ENCODE measurements at places on chromosomes 7 and 10.

- no peak for DNase-seq
Measured at GRCh38 chr10:72611783-72612182, 14.1 kb downstream of the MICU1 start.

GRCh38 chr10:6699336-6699735, 119.3 kb upstream of the PRKCQ start:
- no peak for DNase-seq

DNA sequence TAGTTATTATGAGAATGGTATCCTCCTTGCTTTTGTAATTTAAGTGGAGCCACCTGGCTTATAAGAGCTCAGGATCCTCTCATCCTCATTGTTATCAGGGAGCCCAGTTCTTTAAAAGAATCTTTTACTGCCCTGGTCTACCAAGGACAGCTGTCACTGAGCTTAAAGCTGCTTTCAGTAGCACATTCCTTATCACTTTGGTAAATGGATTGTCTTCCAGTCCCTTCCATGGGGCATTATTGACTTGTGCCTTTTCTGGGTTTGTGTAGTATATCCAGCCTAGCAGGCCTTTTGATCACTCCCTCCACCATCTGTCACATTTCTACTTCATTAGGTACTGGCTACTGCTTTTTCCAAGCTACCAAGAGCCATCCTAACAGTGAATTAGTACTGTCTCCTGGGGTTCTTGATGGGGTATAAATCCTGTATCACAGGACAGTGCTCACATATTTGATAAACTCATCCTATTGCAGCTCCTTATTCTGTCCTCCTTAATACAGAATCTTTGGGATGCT, 208.9 kb downstream of the TMEM26 start:
- no peak for DNase-seq

GRCh38 chr10:8214587-8214986, 160.1 kb downstream of the GATA3 start:
- DNase-seq = no peak

GRCh38 chr10:98533746-98534445, 87.2 kb upstream of the HPS1 start:
- DNase-seq = no peak

GRCh38 chr10:6255548-6256061, 52.9 kb downstream of the PFKFB3 start:
- DNase-seq = no peak

DNA sequence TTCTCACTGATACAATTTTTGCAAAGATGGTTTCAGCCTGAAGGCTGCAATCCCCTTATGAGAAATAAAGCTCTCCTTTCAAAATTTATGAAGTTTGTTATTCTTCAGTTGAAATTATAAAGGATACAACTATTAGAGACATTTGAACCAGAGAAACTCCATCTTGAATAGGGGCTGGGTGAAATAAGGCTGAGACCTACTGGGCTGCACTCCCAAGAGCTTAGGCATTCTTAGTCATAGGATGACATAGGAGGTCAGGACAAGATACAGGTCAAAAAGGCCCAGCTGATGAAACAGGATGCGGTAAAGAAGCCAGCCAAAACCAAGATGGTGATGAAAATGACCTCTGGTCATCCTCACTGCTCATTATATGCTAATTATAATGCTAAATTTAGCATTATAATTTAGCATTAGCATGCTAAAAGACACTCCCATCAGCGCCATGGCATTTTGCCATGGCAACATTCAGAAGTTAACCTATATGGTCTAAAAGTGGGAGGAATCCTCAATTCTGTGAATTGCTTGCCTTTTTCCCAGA, 22.4 kb upstream of the IFIT1B start:
- no peak for DNase-seq

- DNase-seq = no peak
Measured at GRCh38 chr10:122267849-122268737, 3.0 kb upstream of the BTBD16 start.

- no peak for DNase-seq
Measured at GRCh38 chr7:36568452-36568849, 155.8 kb downstream of the AOAH start.

- DNase-seq = no peak
Measured at GRCh38 chr10:118003126-118003525, 43.6 kb downstream of the RAB11FIP2 start.

GRCh38 chr7:148182264-148182663, 408.3 kb upstream of the C7orf33 start:
- no peak for DNase-seq

DNA sequence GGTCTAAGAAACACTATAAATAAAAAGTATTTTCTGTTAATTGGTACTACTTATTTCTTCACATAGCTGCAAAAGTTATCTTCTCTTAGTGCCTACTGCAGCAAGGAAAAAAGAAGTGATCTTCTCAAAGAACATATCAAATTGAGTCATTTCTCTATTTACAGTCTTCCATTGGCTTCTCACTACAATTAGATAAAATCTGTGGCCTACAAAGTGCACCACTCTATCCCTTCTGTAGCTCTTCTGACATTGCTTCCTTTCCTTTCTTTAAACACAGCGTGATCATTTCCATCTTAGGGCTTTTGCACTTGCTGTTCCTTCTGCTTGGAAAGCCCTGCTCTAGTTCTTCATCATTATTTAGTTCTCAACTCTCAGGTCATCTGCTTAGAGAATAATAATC, 44.7 kb downstream of the MXI1 start:
- no peak for DNase-seq

GRCh38 chr7:128171-129080, 63.9 kb upstream of the FAM20C start:
- DNase-seq = peak; percentile 67

DNA sequence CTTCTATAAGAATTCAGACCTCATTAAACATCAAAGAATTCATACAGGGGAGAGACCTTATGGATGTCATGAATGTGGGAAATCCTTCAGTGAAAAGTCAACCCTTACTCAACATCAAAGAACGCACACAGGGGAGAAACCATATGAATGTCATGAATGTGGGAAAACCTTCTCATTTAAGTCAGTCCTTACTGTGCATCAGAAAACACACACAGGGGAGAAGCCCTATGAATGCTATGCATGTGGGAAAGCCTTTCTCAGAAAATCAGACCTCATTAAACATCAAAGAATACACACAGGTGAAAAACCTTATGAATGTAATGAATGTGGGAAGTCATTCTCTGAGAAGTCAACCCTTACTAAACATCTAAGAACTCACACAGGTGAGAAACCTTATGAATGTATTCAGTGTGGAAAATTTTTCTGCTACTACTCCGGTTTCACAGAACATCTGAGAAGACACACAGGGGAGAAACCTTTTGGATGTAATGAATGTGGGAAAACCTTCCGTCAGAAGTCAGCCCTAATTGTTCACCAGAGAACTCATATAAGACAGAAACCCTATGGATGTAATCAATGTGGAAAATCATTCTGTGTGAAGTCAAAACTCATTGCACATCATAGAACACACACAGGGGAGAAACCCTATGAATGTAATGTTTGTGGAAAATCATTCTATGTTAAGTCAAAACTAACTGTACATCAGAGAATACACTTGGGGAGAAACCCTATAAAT, 24.1 kb downstream of the ZNF37A start:
- no peak for DNase-seq

DNA sequence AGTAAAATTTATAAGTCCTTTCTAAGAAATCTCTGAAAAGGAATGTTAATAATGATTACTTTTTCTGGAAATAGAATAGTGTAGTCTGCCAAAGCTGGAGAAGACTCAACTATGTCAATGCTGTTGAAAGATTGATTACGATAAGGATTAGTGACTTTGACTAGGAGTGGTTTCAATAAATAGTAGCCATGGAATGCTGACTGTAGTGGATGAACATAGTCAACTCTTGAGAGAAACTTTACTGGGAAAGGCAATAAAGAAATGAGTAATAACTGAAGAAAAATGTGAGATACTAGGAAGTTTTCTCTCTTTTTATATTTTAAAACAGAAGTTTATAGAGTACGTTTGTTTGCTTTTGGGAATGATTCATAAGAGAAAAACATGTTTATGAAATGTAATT, 105.0 kb upstream of the CDK13 start:
- no peak for DNase-seq

GRCh38 chr10:26365681-26366358, 72.3 kb upstream of the APBB1IP start:
- DNase-seq = peak; percentile 82

- DNase-seq = peak; percentile 62
Measured at GRCh38 chr7:142587578-142588191, 161.6 kb upstream of the PRSS1 start.

- no peak for DNase-seq
Measured at GRCh38 chr7:41367967-41368882, 334.7 kb downstream of the INHBA start.

- DNase-seq = no peak
Measured at GRCh38 chr7:47378728-47379395, 203.0 kb downstream of the TNS3 start.

DNA sequence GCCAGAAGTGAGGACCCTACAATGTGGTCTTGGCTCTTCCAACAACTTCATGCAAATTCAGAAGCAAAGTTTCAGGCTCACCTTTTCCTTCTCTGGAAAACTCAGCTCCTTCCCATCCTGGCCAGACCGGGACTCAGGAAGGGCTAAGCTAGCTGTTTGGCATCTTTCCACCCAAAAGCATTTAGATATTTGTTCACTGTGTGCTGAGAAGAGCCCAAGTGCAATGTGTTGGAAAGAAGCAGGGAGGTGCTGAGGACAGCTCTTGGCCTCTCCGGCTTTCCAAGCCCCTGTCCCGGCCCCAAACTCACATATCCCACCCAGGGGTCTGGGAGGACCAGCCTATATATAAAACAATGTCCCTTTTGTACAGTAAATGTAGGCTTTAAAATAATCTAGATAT, 44.5 kb downstream of the MKI67 start:
- DNase-seq = no peak

- DNase-seq = no peak
Measured at GRCh38 chr7:20249376-20249775, 32.2 kb upstream of the MACC1 start.

- DNase-seq = no peak
Measured at GRCh38 chr10:70786799-70787415, 1.7 kb upstream of the TBATA start.

DNA sequence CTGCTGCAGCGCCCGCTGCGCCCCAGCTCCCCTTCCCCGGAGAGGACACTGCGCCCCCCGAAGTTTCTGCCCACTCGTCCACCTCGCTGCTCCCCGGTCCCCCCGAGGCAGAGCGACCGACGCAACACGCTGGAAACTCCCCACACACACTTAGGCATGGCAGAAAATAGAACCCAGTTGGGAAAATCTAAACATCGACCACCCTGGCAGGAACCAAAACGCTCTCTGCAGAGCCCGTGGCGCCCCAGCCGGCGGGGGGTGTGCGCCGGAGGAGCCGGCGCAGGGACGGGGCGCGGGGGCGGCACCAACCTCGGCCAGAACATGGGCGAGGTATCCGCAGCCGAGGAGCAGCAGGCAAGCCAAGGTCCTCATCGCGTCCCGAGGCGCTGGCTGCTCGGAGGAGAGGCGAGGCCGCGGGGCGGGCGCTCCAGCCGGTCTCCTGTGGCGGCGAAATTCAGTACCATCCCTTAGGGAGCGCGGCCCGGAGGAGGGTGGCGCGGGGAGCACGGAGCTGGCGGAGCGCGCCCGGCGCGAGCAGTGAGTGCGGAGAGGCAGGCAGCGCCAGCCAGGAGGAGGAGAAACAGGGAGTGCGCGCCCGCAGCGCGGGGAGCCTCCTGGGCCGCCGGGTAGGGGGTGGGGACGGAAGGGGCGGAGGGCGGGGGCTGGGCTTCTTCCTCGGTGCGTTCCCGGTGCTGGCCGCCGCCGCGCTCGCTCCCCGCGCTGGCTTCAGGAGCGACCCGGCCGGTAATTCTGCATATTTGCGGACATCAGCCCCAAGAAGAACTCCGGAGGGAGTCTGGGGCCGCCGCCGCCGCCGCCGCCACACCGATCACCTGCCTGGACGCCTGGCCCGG, 789 bp downstream of the PDGFA start:
- no peak for DNase-seq

- no peak for DNase-seq
Measured at GRCh38 chr7:135454060-135454459, 55.8 kb downstream of the CNOT4 start.

DNA sequence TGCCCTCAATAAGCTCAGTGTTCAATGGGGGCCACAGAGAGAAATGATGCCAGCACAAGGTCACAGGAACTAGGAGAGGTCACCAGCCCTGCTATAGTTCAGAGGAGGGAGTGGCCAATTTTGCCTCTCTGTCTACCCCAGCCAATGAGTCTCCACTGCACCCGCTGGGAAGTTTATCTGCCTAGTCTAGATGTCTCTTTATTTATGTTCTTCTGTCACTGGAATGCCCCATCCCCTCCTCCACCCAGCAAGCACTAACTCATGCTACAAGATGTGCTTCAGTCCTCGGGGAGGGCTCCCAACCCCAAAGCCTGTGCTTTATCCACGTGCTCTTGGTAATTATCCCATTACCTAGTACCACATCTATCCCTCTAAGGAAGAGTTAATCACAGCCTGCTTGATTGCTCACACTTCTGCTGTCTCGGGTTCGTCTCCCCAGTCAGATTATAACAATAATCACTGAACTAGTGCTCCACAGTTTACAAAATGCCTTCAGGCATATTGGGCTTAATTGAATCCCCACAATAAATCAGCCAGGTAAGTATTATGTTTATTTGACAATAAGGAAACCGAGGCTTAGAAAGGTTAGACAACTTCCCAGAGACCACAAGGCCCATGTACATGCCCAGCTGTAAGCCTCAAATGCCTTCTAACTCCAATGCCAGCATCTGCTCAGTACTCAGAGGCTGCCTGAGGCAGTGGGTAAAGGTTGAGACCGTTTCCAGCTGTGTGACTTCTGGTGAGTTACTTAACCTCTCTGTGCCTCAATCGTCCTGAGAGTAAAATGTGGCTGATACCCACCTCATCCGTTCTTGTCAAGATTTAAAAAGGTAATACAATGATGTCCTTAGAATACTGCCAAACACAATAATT, 3.9 kb downstream of the HIP1 start:
- no peak for DNase-seq

GRCh38 chr10:25493122-25493893, 318.5 kb downstream of the GPR158 start:
- no peak for DNase-seq

- DNase-seq = peak; percentile 31
Measured at GRCh38 chr10:24723386-24723787, 300 bp downstream of the ARHGAP21 start.

GRCh38 chr10:29517352-29517923, 117.3 kb downstream of the SVIL start:
- DNase-seq = no peak

DNA sequence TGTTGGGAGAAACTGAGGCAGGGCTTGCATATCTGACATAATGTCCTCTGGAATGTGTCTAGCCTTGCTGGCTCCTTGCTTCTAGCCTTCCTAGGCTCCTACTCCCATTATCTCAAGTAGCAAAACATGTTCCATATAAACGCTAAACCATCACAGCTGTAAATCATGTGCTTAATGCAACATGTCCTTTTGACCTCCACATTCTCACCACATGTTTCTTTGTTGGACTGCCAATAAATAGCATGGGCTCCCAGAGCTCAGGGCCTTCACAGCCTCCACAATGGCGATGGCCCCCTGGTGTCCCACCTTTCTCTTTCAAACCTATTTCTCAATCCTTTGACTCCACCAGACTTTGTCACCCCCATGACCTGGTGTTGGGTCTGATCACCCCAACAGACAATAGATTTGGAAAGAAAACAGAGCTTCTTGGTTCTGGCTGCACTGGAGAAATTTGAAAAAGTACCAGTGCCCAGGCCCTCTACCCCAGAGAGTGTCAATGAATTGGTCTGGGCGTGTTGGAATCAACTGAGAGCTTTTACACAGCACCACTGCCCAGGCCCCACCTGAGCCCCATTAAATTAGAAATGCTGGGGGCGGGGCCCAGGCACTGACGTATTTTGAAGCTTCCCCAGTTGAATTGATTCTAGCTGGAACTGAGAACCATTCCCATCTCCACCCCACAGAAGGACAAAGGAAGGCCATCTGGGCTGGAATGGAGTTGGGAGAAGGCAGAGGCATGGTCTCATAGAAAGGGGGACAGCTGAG, 41.3 kb upstream of the GGCT start:
- DNase-seq = no peak
